Stimulated activated CD8-positive, alpha-beta memory T cell treated with anti-CD3 and anti-CD28 coated beads, Interleukin-2, amount 100 ng/mL, for 1 hour (primary cell): ENCODE measurements at places on chromosomes 13 and 19.

DNA sequence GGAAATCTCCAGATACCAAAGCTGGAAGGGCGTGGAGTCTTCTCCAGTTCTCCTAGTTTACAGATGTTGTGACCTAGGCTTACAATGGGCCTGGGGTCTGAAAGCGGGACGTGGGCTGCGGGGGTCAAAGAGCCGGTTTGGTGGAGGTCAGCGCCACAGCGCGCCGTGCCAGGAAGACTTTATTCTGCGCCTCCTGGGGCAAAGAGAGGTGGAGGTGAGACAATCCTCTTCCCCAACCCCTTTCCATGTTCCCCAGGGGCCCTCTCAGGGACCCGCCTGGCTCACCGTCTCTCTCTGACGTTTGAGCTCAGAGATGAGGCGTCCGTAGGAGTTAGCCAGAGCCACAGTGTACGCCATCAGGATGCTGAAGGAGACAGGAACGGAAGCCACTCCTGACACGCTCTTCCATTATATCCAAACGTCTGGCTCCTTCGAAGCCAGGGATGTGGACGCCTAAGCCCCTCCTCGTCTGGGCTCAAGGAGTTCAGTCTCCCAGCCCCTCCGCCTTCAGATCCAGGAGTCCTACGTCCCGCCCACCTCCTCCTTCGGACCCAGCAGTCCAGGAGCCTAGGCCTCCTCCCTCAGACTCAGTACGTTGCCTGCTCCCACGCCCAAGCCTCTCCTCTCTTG is 776 bp upstream of the LENG1 start:
- no peak for DNase-seq

- no peak for DNase-seq
These were observed 4.2 kb upstream of the PLIN3 start for GRCh38 chr19:4871711-4872110.

DNA sequence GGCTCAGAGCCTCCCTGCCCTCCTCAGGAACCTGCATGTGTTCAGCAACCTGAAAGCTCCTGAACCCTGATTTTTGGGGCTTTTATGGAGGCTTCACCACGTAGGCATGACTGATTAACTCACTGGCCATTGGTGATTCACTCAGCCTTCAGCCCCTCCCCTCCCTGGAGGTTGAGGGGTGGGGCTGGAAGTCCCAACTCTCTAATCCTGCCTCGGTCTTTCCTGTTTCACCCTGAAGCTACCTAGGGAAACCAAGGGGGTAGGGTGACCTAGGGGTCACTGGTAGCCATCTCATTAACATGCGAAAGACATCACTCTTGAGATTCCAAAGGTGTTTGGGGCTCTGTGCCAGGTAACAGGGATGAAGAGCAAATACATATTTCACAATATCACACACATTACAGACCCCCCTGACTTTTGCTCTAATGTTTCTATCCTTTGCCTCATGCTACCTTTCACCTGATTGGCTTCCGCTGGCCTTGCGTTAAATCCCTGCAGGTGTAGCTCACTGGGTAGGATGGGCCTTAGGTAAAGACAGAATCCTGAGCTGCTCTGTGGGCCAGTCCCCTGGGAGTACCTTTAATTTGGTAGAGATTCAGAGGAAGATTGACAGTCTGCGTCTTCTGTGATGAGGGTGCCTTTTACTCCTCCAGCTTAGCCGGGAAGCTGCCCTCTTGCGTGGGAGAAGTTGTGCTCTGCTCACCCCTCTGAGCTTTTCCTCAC is 260.6 kb downstream of the ATP8A2 start:
- DNase-seq, result no peak

DNA sequence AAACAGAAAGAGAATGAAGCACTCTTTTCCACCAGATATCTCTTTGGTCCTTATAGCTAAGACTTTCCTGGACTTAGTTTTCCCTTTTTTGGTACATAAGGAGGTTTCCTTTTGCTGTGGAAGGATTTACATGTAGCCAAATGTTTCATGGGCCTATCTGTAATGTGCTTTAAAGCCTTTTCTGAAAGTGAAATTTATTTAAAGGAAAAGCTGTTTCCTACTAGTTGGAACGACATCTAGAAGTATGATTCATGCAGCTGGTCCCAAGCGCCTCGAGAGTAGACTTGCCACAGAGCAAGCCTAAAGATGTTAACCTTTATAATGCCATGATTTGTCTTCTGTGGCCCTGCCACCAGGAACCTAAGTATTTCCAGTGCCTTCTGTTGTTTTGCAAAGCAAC is 390.3 kb downstream of the DLEU7 start:
- DNase-seq, result no peak

- no peak for DNase-seq
These were observed 84.3 kb downstream of the NUFIP1 start for GRCh38 chr13:44904967-44905366.

- DNase-seq, result no peak
These were observed 44.4 kb upstream of the WDFY2 start for GRCh38 chr13:51539887-51540286.

DNA sequence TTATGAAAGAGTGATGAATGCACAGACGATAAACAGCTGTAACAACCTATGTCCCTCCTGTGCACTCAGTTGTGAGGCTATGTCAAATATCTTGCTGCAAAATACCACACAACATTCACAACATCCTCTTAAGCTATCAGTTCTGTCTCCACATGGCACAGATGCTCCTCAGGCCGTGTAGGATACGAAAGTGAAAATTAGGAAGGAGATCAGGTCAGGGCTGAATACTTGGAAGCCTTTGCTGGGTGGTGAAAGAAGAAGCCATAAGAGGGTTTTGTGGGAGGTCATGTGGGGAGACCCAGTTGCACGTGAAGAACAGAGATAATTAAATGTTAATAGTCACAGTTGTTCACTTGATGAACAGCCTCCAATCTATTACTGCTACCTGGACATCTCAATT is 58.9 kb downstream of the RXFP2 start:
- no peak for DNase-seq

- DNase-seq, result no peak
These were observed 7.4 kb downstream of the GPC6 start for GRCh38 chr13:93233997-93234416.

- no peak for DNase-seq
These were observed 166.6 kb downstream of the SLITRK6 start for GRCh38 chr13:85632526-85633195.

DNA sequence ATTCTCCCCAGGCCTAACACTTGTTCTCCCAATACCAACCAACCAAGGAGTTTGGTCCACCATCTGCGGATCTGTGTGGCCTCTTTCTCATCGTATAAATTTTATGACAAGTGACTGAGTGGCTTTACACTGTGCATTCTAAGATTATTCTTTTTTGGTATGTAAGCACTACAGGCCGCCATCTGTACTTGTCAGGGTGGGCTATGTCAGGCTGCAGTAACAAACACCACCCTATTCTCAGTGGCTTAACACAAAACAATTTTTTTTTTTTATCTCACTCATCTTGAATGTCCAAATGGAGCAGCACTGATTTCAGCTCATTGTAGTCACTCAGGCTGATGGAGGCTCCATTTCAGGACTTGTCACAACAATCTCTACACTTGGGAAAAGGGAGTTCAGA is 412.7 kb upstream of the MIR17HG start:
- DNase-seq, result no peak

DNA sequence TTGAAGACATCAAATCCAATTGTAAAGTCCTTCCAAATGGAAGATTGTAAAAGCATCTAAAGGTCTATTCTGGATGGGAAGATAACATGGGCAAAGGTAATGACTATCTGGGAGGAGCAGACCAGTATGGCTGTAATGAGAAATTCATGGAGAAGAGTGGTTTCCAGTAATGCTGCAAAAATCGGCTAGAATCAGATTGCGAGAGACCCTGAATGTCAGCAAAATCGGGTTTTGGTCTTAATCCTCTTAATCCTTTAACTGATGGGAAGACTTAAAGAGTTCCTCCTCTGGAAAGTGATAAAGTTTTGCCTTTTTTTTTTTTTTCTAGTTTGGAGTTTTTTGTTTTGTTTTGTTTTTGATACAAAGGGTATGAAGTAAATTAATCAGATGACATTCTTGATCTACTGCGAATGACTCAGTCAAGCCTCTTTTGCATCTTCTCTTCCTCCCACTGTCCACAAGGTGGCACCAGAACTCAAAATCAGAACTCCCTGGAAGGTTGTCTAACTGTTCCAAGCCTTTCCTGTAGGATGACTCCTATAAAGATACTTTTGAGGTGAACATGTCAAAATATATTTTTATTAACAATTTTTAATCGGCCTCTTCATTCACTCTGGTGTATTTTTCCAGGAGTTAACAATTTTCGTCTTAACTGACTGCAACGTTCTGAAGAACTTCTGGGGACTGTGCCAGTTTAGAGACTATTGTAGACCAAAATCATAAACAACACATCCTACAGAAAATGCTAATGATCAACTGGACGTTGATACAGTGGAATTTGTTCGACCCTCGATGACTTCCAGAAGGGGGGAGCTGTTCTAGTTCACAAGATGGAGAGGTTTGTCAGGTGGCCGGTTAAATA is 213.3 kb upstream of the MIR17HG start:
- no peak for DNase-seq

DNA sequence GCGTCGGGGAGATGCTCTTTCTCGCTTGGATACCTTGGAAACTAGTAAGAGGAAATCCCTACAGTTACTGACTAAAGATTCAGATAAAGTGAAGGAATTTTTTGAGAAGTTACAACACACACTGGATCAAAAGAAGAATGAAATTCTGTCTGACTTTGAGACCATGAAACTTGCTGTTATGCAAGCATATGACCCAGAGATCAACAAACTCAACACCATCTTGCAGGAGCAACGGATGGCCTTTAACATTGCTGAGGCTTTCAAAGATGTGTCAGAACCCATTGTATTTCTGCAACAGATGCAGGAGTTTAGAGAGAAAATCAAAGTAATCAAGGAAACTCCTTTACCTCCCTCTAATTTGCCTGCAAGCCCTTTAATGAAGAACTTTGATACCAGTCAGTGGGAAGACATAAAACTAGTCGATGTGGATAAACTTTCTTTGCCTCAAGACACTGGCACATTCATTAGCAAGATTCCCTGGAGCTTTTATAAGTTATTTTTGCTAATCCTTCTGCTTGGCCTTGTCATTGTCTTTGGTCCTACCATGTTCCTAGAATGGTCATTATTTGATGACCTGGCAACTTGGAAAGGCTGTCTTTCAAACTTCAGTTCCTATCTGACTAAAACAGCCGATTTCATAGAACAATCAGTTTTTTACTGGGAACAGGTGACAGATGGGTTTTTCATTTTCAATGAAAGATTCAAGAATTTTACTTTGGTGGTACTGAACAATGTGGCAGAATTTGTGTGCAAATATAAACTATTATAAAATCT is 2.7 kb upstream of the KCNRG start:
- DNase-seq, result no peak

- no peak for DNase-seq
These were observed 9.3 kb upstream of the NALCN start for GRCh38 chr13:101425623-101426022.

GRCh38 chr13:85411591-85411990 is 387.6 kb downstream of the SLITRK6 start:
- DNase-seq, result no peak

DNA sequence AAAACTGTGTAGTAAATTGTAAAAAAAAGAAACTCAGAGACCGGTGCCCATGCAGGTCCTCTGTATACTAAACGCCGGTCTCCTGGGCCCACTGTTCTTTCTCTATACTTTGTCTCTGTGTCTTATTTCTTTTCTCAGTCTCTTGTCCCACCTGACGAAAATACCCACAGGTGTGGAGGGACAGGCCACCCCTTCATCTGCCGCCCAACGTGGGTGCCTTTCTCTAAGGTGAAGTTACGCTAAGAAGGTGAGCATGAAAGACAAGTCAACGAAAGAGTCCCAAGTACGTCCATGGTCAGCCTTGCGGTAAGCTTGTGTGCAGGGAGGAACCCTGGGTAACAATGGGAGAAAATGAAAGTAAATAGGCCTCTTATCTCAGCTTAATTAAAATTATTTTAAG is 48.0 kb upstream of the WASF3 start:
- DNase-seq, result no peak

GRCh38 chr13:108313382-108313781 is 43.9 kb downstream of the TNFSF13B start:
- DNase-seq, result no peak

GRCh38 chr13:75569576-75569975 is 20.0 kb downstream of the UCHL3 start:
- no peak for DNase-seq

- no peak for DNase-seq
These were observed 257.8 kb upstream of the IPO5 start for GRCh38 chr13:97695684-97696083.

DNA sequence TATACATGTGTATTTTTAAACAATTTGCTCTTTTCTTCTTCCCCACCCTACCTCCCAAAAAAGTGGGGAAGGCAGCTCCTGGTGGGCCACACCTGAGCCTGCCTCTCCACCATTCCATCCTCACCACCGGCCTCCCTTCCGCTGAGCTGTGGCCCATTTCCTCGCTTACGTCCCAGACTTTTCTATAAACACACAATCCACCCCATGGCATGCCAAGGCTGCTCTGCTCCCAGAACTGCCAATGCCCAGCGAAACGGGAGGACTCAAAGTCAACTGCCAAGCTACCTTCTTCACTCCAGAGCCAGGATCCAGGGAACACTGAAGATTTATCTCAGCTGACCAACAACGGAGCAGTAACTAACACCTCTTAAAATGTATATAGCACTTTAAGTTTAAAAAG is 2.8 kb downstream of the N4BP2L1 start:
- no peak for DNase-seq

- DNase-seq, result no peak
These were observed 81.2 kb upstream of the WASF3 start for GRCh38 chr13:26476111-26476781.

GRCh38 chr19:2429917-2430535 is 2.6 kb upstream of the TIMM13 start:
- no peak for DNase-seq

- no peak for DNase-seq
These were observed 18.1 kb downstream of the DPP9 start for GRCh38 chr19:4705413-4706131.
